NCI-H2081 (cell line): ENCODE measurements at places on chromosomes 6 and 20.

GRCh38 chr6:136288566-136289326, 900 bp downstream of the BCLAF1 start:
- peak; percentile 70 for DNase-seq

DNA sequence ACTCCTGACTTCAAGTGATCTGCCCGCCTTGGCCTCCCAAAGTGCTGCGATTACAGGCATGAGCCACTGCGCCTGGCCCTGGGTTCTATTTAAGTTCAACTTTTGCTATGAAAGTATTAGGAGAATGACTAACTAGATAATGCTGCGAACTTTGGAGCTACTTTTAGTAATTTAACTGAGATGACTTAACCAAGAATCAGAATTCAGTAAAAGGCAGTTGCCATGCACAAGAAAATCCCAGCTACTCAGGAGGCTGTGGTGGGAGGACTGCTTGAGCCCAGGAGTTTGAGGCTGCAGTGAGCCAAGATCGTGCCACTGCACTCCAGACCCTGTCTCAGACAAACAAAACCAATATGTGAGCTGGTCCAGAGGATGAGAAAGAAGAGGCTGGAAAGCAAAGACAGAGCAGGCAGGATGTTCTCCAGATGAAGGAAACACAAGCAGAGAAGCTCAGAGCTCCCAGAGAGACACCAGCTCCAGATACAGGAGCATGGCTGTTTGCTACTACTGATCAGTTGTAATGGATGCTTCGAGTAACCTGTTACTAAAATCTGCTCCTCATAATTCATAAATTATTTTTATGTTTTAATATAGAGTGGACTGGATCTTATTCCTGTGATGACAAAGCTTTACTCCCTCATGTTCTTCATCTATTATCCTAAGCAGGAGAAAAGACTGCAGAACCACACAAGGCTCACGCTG, 23.9 kb downstream of the ZNF217 start:
- no peak for DNase-seq

GRCh38 chr6:154106251-154106650, 67.2 kb downstream of the OPRM1 start:
- no peak for DNase-seq

GRCh38 chr6:125020385-125020784, 58.1 kb downstream of the RNF217 start:
- DNase-seq: no peak

DNA sequence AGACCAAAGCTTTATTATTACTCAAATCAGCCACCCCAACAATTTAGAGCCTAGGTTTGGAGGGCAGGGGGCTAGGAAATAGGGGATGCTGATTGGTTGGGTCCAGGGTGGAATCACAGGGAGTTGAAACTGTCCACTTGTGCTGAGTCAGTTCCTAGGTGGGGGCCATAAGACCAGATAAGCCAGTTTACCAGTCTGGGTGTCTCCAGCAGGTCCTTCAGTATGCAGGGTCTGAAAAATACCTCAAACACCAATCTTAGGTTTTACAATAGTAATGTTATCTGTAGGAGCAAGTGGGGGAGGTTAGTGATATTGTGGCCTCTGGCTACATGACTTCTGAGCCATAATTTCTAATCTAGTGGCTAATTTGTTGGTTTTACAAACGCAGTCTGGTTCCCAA, 63.2 kb downstream of the UBR2 start:
- no peak for DNase-seq

DNA sequence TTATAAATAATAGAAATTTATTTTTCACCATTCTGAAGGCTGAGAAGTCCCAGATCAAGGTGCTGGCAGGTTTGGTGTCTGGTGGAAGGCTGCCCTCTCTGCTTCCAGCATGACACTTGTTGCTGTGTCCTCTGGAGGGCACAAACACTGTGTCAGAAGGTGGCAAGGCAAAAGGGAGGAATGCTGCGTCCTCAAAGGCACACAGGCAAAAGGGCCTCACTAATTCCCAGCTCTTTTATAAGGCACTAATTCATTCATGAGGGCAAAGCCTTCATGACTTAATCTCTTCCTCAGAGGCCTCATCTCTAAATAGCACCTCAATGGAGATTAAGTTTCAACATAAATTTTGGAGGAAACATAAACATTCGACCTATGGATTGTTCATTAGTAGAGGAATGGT, 209.5 kb upstream of the SMLR1 start:
- no peak for DNase-seq

GRCh38 chr6:130032758-130033340, 14.5 kb downstream of the L3MBTL3 start:
- no peak for DNase-seq

- DNase-seq: no peak
These were observed 23.6 kb upstream of the BTBD3 start for GRCh38 chr20:11894062-11894461.

DNA sequence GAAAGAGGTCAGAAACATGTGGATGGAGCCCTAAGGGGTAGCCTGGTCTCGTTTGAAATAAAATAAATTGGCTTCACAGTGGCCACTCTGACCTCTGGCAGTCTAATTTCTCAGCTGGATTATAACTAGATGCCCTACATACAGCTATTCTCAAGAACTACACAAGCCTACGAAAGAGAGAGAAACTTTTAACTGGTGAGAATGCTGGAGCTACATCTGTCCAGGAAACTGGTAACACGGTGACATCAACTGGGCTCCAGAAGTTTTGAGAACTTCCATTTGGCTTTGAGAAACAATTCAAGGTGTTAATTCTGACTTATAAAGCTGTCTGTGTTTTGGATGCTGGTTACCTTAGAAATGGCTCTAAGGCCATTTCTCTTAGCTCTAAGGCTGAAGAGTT, 187.3 kb upstream of the TENT5A start:
- DNase-seq: no peak

DNA sequence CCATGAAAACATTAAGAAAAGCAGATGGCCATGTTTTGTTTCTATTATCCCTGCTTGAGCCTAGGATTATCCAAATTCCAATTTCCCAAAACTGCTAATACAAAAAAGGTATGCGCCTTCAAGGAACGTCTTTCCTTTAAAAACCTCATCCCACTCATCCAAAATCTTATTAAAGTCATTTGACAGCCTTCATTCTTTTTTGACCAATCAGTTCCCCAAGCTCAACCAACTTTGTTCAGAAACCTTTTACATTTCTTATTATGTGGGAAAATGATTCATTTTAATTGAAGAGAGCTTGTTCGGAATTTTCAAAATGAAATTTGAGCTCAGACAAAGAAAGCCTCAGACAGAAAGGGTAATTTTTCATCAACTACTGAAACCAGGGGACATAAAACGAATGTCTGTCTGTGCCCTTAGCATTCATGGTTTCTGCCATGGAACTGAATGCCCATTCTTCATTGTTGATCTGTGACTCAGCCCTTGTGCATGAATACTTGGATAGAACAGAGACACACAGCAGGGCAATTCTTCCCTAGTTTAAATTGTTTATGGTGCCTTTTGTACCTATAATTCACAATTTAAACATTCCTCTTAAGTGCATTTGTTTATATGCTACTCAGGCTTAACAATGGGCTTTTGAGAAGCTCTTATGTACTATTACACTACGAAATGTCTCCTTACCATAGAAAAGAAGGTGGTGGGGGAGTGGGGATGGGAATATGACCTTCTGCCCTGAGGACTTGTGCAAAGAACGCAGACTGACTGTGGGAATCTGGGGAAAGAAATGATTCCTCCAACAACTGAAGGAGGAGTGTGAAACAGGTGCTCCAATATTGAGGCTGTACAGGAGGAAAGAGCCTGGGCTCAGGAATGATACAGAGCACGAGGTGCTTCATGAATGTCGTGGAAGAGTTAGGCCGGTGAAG, 49.8 kb upstream of the ERVFRD-1 start:
- no peak for DNase-seq

GRCh38 chr6:137389150-137389704, 105.0 kb downstream of the OLIG3 start:
- no peak for DNase-seq

DNA sequence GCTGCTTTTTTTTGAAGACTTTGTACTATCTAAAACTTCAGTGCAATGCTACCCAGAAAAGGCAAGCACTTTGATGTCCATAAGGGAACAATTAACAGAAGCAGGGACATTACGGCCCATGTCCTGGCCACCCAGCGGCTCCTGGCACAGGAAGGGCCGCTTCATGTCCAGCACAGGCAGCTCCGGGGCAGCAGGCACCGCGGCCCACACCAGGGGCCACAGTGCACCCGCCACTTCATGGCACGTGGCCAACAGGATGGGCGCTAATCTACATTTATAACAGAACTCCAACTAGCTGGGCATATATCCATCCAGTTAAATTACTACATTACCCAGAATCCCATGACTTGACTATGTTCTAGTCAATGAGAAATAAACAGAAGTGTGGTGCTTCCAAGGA, 198.2 kb upstream of the ID4 start:
- DNase-seq: no peak

GRCh38 chr6:147712841-147713240, 204.4 kb downstream of the SAMD5 start:
- no peak for DNase-seq

GRCh38 chr6:50884364-50884763, 65.7 kb downstream of the TFAP2B start:
- DNase-seq: no peak

DNA sequence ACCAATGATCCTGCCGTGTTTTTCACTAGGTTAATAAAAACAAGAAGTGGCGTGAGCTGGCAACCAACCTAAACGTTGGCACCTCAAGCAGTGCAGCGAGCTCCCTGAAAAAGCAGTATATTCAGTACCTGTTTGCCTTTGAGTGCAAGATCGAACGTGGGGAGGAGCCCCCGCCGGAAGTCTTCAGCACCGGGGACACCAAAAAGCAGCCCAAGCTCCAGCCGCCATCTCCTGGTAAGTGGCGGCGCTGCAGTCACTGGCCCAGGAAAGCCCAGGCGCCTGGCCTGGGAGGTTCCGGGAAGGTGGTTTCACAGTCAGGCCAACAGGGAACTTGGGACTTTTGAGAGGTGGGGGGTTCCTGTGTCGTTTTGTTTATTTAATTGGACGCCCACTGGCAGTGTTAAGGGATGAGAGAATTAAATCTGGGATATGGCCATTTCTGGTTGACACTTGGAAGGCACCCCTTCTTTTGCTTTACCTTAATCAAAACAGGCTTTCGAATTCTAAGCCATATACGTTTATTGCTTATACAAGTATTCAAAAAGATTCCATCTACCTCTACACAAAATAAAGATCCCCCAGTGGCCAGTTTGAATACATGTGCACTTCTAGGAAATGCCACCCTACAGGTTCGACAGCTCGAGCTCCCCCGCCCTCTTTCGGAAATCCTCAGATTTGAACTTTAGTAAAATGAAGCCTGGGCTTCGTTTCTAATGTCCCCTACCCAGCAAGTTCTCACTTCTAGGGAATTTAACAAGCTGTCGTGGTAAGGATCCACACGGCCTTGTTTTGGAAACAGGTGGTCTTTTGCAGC, 138.9 kb downstream of the TMEM242 start:
- peak; percentile 63 for DNase-seq

DNA sequence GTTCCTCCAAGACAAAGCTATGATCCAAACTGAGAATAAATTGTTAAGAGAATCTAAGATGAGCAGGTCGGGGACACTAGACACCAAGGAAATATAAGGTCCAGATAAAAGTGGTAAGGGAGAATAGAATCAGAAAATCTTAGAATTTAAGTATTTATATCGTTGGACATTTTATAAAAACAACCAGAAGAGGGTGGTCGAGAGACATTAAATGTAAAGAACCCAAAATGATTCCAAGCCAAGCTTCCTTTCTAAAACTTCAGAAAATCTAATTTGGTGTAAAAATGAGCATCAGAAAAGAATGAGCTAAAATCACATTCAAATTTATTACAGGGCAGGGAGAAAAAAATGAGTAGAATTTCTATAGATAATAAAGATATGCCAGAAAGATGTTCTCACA, 97.8 kb upstream of the OGFRL1 start:
- DNase-seq: no peak

- DNase-seq: no peak
These were observed 4.1 kb downstream of the OR12D2 start for GRCh38 chr6:29399525-29399924.

DNA sequence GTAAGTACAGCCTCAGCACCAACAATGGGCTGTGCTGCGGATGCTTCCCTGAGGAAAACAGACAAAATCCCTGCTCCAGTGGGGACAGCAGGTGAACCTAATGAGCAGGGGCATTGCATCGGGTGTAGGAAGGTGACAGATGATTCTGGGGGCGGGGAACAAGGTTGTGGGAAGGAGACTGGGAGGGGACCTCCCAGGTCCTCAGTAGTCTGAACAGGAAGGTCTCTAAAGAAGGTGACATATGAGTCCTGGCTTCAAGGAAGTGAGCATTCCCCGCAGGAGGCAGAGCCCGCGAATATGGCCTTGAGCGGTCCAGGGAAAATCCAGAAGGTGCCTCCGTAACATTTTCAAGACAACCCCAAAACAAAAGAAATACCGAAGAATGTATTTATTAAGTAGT, 19.4 kb downstream of the ULBP1 start:
- no peak for DNase-seq

- no peak for DNase-seq
These were observed 33.1 kb downstream of the SCAF8 start for GRCh38 chr6:154766288-154766687.

DNA sequence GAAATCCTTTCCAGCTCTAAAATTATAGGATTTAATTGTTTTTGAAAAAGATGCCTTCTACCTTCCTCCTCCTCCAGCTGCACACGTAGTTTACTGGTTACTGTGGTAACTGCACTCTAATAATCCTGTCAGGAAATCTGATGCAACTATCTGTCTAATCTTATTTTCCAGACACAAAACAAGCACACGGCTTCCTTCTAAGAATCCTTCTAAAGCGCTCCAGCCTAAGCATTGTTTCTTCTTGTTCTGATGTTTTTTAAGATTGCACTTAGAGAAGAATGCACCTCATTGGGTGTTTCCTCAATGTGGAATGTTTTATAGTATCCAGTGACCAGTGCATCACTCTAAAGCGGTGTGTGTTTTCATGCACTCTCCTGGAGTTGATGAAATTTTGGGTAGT, 63.6 kb downstream of the CARMIL1 start:
- no peak for DNase-seq

- no peak for DNase-seq
These were observed 110.9 kb upstream of the AKAP12 start for GRCh38 chr6:151128763-151129370.

DNA sequence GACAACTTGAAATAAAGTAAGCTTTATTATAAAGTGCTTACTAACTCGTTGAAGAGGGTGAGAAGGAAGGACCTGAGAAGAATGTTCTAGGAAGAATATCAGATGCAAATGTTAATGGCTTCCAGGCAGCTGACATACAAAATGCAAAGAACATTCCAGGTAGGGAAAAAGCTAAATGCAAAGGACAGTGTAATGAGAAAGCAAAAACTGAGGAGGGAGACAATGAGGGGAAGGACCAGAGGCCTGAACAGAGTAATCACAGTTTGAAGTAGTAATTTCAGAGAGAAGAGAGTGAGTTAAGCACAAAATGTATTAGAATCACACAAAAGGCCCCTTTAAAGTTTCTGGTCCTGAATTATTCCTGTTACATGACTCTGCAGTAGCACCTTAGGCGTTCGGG, 81.3 kb downstream of the HMGCLL1 start:
- no peak for DNase-seq

DNA sequence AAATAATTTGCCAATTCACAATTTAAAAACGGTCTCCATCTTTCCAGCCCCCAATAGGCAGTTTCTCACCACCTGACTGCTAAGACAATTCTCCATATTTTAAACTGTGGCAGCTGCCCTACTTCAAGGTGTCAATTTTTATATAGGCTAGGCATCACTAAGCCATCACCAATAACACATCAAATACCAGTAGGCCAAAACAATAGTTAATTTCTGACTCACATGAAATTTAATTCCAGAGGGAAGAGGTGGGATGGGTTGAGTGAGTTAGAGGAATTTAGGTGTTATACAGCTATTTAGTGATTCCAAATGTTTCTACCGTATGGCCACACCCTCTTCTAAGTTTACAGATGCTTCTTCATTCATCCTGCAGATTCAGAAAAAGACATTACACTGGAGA, 49.9 kb downstream of the GFRAL start:
- DNase-seq: no peak
